ENCODE measurements at places on chromosomes 11 and 22. TPM values are rescaled to one million over a fixed set of nuclear protein-coding genes. Genes with fewer than 3 reads are reported as not detected.

The CCDC85B gene
- total RNA-seq = 85.6 TPM

The UCP3 gene
- 0.50 TPM for total RNA-seq

The ANO9 gene
- not detected for total RNA-seq

The KCTD14 gene
- total RNA-seq = 0.78 TPM

The OR52R1 gene
- not detected for total RNA-seq

The MUC5AC gene
- total RNA-seq = not detected

The MPEG1 gene
- total RNA-seq = not detected

The FGF3 gene
- not detected for total RNA-seq

The OR5M10 gene
- total RNA-seq = not detected

DNA sequence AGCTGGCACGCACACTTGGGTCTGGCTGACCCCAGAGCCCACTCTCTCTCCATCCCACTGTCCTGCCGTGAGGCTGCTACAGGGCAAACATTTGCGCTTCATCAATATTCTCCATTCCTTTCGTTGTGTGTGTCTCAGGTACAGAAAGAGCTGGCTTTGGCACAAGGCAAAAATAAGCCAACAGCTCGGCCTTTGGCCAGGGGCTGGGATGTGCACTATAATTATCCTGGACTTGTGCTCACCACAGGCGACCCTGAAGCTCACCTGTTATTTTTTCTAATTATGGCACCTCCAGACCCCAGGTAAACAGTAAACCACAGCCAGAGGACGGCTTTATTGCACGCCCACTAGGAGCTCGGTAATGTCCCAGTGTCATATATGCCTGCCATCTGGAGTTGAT is 10.9 kb downstream of the ZMAT5 start:
- no peak for DNase-seq

GRCh38 chr22:27424319-27424718 is 377.2 kb downstream of the MN1 start:
- peak; percentile 77 for DNase-seq

- no peak for DNase-seq
Measured at GRCh38 chr11:35317253-35317652, 102.1 kb downstream of the SLC1A2 start.

DNA sequence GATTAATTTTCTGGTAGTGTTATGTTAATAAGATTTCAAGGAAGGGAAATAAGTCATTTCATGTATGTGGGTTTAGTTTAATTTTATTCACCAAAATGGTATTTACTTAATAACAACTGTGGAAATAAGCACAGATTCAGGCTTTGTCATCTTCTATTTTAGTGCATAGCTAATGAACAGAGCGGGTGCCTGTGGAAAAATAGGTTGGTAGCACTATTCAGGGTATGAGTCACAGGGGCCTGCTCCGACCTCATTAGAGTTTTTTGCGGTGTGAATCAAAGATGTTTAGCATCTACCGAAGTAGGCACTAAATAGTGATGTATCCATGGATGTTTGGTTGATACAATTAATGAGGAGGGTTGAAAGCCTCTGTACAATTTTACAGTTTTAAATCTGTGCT is 78.2 kb downstream of the FAT3 start:
- peak; percentile 37 for DNase-seq

- DNase-seq = no peak
Measured at GRCh38 chr22:30773919-30774318, 79.2 kb downstream of the OSBP2 start.

DNA sequence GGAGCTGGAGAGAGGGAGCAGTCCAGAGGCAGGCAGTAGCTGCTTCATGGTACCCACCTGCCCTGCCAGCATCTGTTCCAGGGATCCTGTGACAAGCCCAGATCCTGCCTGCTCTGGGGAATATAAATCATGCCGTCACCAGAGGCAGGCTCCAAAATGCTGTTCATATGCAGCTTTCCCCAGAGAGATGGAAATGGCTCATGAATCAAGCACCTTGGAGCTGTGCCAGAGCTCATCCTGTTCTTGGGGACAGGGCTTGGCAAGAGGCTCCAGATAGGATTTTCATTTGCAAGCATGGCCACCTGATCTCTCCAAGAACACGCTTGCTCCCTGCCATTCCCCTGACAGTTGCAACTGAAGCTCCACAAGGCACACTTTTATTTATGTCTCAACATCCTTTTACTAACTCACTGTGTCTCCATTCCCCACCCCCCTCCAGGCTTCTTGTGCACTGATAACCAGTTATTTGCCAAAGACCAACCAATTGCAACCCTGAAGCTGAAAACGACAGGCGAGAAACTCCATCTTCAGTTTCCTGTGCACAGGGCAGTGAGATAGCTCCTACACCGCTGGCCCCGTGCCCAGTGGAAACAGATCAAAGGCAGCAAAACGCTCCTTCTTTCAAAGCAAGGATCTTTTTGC is 115.8 kb upstream of the PITPNB start:
- DNase-seq = peak; percentile 15

DNA sequence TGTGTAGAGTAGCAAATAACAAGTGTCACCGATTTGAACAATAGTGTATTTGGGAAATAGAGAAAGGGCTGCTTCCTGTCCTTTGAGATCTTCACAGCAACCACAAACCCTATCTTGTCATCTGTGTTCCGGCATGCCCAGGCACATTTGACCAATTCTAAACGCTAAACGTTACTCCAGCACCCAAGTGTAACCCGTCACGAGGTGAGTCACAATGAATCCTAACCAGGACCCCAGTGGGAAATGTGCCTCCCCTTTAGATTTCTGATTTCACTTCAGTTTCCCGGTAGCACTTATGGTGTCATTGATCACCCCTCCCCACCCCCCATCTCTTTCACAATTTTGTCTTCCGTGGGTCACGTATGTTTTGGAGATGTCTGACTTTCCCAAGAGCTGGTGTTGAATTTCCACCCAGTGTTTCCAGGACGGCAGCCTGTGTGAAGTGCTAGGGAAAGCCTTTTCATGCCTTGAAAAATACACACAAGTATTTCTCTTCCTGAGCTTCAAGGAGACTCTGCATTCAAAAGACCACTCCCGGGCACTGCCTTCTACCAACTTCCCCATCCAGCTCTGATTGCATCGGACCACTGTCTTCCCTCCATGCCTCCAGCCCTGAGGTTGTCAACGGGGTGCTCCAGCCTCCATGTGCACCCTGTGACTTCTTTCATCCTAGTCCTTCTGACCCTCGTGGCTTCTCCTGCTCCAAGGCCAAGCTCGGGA is 10.5 kb upstream of the C11orf24 start:
- no peak for DNase-seq

DNA sequence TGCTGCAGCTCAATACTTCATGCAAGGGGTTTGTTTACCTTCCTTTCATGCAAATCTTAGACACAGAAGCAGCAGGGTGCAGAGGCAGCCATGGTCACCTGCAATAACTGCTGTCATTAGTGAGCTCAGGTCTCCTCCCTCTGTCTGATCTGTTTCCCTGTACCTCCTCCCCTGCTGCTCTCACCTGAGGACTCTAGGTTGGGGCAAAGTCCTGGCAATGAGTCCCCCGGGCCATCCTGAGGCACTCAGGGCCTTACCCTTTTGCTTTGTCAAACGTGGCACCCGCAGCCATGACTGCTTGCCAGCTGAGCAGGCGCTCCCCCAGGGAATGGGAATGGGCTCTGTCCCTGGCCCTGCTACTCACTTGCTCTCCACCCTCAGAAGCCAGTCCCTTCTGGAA is 3.9 kb downstream of the LRRC10B start:
- DNase-seq = no peak

- DNase-seq = no peak
Measured at GRCh38 chr11:78694152-78694551, 119.5 kb upstream of the NARS2 start.

- no peak for DNase-seq
Measured at GRCh38 chr11:102837646-102838045, 5.8 kb downstream of the MMP3 start.

DNA sequence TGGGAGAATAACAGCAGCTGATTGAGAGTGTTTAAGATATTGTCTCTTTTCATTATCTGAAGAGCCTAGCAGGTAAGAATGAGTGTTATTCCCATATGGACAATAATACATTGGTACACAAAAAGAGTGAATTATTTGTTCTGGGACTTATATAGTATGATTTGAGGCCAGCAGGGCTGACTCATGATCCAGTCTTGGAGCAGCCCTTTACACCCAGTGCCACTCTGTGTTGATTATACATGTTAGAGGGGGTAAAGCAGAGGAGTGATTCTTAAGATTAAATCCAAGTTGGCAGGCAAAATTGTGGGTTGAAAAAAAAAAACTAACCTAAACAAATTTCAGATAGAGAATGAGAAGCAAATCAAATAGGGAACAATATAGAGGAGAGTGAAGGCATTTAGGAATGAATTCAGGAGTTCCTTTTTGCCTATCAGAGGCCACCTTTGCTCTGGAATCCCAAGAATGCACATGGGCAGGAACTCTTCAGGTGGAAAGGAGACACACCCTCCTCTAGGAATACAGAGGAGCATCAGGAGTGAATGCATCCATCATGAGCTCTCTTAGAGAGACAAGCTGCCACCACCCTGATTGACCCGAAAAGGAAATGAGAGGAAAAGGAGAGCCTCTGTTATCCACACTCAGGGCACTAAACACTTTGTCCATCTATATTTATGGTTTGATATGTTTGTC is 19.2 kb upstream of the MRGPRX1 start:
- DNase-seq = no peak

- DNase-seq = no peak
Measured at GRCh38 chr11:64348383-64349024, 8.5 kb downstream of the CCDC88B start.

GRCh38 chr22:37499027-37499707 is 13.0 kb upstream of the MFNG start:
- DNase-seq = no peak

- no peak for DNase-seq
Measured at GRCh38 chr22:38112381-38112780, 1.9 kb upstream of the BAIAP2L2 start.

DNA sequence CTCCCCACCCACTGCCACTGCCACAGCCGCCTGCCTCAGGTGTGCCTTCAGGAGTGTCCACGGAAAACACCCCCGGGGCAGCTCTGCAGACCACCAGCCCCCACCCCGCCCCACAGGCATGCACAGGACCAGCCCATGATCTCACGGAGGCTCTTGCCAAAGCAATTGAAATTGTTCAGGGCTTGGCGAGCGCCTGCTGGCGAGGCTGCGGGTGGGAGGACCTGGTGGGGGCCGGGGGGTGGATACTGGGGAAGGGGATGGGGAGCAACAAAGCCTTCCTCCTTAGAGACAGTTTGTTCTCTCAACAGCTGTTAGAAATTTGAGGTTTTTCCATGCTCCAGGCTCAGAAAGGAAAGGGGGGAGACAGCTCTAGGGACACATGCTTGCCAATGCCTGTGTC is 274.7 kb downstream of the MN1 start:
- no peak for DNase-seq

Measured in HFFc6 (cell line).